ENCODE measurements at places on chromosomes 1 and 21.

DNA sequence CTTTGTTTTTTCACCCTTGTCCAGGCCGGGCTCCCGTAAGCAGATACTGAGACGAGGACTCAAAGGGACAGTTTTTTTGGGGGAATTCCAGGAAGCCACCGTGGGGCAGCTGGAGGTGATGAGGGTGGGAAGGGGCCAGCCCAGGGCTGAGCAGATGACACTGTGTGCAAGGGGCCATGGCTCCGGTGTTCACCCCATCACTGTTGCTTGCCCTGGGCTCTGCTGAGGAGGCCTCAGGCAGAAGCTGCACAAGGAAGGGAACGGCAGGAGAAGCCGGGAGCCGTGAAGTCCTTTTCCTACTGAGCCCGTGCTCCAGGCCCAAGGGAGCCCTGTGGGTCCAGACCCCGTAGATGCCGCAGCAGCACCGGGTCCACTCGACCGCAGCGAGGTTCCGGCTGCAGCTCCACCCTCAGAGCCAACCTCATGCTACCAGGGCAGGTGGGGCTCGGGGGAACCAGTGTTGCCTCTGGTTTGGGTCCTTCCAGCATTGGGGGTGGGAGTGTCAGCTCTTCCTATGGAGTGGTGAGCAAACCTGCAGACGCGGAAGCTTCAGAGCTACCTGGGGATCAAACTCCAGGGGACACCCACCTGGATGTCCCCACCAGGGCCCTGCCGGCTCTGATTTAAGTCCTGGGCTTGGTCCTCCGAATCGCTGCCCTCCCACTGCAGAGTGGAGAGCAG is 4.3 kb upstream of the CALML6 start:
- no peaks in the 10 kb centered on the region for H3K27me3 ChIP-seq
- no peak overlapping the region for H3K27ac ChIP-seq
- H3K4me3 ChIP-seq, result no peak overlapping the region
- H3K36me3 ChIP-seq, result no peaks in the 10 kb centered on the region
- peaks cover 2% of the 10 kb centered on the region for H3K4me1 ChIP-seq

DNA sequence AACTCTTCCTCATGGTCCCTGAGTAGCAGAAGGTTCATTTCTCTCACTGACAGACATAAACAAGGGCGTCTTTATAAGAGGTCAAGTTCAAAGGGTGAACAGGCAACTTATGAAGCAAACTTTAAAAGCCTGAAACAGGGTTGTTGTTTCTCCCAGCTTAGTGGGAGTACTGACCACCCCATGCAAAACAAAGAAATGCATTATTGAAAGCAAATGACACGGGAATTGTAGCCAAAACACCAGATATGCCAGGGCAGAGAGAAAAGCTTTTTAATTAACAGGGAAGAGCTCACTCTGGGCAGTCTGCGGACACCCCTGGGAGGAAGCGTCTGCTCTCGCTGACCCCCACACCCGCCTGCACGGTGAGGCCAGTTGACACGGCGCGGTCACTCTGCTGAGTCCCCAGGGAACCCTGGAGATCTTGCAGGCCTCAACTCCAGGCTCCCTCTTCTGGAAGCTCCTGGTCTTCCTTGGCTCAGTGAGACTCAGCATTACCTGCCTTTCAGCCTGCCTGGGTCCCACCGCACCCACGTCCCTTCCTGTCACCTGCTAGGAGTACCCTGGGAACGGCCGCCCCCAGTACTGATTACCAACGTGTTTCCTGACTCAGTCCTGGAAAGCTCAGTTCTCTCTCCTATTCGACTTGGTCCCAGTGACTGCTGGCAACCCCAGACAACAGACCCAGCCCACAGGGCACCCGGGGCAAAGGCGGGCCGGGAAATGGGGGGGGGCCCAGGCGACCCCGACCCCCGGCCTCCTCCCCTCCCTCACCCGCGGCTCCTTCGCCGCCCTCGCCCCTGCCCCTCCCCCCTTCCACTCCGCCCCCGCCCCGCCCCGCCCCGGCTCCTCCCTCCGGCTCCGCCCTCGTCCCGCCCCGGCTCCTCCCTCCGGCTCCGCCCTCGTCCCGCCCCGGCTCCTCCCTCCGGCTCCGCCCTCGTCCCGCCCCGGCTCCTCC is 972 bp downstream of the CFAP410 start:
- H3K4me1 ChIP-seq, result peaks cover 9% of the 10 kb centered on the region
- peak; percentile 58 for DNase-seq
- peak overlapping the region; percentile 37 for H3K4me3 ChIP-seq
- H3K27ac ChIP-seq, result peak overlapping the region; percentile 34

DNA sequence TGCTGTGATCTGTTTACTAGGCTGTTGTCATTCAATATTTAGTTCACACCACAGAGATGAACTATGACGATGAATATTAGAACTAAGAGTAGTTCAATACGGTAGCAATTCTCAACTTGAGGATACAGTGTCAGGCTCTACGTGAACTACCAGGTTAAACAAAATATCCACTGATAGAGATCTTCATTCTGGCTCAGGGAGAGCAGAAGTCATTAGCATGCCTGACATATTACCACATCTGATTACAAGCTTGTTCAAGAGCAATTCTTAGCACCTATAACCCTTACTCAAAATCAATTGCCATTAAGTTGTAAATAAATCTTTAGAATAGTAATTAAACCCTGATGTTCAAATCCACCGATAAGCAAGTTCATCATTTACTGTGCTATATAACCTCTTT is 207.2 kb downstream of the CHRM3 start:
- no peaks in the 10 kb centered on the region for H3K27me3 ChIP-seq
- no peak overlapping the region for H3K4me3 ChIP-seq
- H3K36me3 ChIP-seq, result no peaks in the 10 kb centered on the region
- no peak overlapping the region for H3K27ac ChIP-seq
- no peaks in the 10 kb centered on the region for H3K4me1 ChIP-seq

DNA sequence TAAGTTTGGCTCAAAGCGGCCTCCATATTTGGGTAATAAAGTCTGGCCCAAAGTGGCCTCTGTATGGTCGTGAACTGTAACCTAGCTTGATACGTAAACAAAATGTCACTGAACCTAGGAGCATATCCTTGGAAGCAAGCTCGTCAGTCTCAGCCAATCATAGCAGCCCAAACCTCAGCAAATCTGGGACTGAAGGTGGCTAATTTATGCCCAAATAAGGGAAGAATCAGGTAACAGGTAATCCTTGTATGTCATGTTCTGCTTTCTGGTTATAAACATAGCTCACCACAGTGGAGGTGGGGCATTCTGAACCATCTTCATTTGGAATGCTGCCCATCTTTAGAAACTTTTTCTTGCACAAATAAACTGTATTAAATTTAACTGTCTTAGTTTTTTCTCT is 281.1 kb downstream of the TTLL7 start:
- H3K4me3 ChIP-seq, result no peak overlapping the region
- DNase-seq, result no peak
- no peaks in the 10 kb centered on the region for H3K36me3 ChIP-seq
- H3K27me3 ChIP-seq, result no peaks in the 10 kb centered on the region
- no peak overlapping the region for H3K27ac ChIP-seq

- peak overlapping the region; percentile 73 for H3K27ac ChIP-seq
- peaks cover 10% of the 10 kb centered on the region for H3K4me1 ChIP-seq
- no peaks in the 10 kb centered on the region for H3K27me3 ChIP-seq
- peak overlapping the region; percentile 3 for H3K4me3 ChIP-seq
- H3K36me3 ChIP-seq, result peaks cover 1% of the 10 kb centered on the region
- peak; percentile 98 for DNase-seq
Measured at GRCh38 chr1:183841950-183842794, 37.3 kb downstream of the RGL1 start.

GRCh38 chr1:98126740-98127139 is 205.9 kb upstream of the DPYD start:
- DNase-seq, result no peak
- H3K36me3 ChIP-seq, result no peaks in the 10 kb centered on the region
- H3K27me3 ChIP-seq, result no peaks in the 10 kb centered on the region
- H3K4me1 ChIP-seq, result no peaks in the 10 kb centered on the region
- H3K27ac ChIP-seq, result no peak overlapping the region

- H3K4me3 ChIP-seq, result no peak overlapping the region
- DNase-seq, result no peak
- H3K36me3 ChIP-seq, result no peaks in the 10 kb centered on the region
- H3K27ac ChIP-seq, result no peak overlapping the region
- no peaks in the 10 kb centered on the region for H3K4me1 ChIP-seq
- no peaks in the 10 kb centered on the region for H3K27me3 ChIP-seq
Measured at GRCh38 chr21:16597753-16598152, 868.0 kb downstream of the USP25 start.

GRCh38 chr1:57321776-57322175 is 102.1 kb downstream of the DAB1 start:
- H3K27me3 ChIP-seq, result no peaks in the 10 kb centered on the region
- no peak overlapping the region for H3K27ac ChIP-seq
- H3K36me3 ChIP-seq, result no peaks in the 10 kb centered on the region
- no peaks in the 10 kb centered on the region for H3K4me1 ChIP-seq

Measured in fibroblast of lung (primary cell).